Neural crest cell (in vitro differentiated cells): ENCODE measurements at places on chromosomes 7 and 10. TPM values are rescaled to one million over a fixed set of nuclear protein-coding genes. Genes with fewer than 3 reads are reported as not detected.

Gene MICU1
- 34.1 and 36.9 TPM in 2 replicates for total RNA-seq

Gene SSC4D
- 1.0 and 1.1 TPM in 2 replicates for total RNA-seq

Gene ITPRID1
- not detected in 2 replicates for total RNA-seq

Gene OPN1SW
- not detected in 2 replicates for total RNA-seq

Gene DOCK1
- total RNA-seq: 55.8 and 62.9 TPM in 2 replicates

Gene ATG9B
- total RNA-seq: 8.0 and 9.2 TPM in 2 replicates

Gene EVX1
- total RNA-seq: 0.79 and 0.80 TPM in 2 replicates

Gene CAMK1D
- total RNA-seq: 6.4 and 6.5 TPM in 2 replicates

Gene SNX13
- 35.4 and 35.6 TPM in 2 replicates for total RNA-seq

Gene DNMBP
- total RNA-seq: 17.8 and 18.3 TPM in 2 replicates

Gene CPEB3
- total RNA-seq: 1.4 and 1.6 TPM in 2 replicates

Gene HTR5A
- total RNA-seq: not detected in 2 replicates

Gene ATOH7
- 0.20 and 0.84 TPM in 2 replicates for total RNA-seq

GRCh38 chr7:140526214-140526613 lies 46.9 kb upstream of the MKRN1 start:
- peaks cover 18% of the 10 kb centered on the region for H3K4me1 ChIP-seq
- no peak overlapping the region for H3K4me3 ChIP-seq
- H3K27ac ChIP-seq: peak overlapping the region; percentile 78
- DNase-seq: no peak
- no peaks in the 10 kb centered on the region for H3K27me3 ChIP-seq
- H3K36me3 ChIP-seq: peaks cover 3% of the 10 kb centered on the region

- no peaks in the 10 kb centered on the region for H3K27me3 ChIP-seq
- H3K27ac ChIP-seq: peak overlapping the region; percentile 100
- H3K36me3 ChIP-seq: peaks cover 3% of the 10 kb centered on the region
- peaks cover 44% of the 10 kb centered on the region for H3K4me1 ChIP-seq
Observed at GRCh38 chr7:23530405-23530804, 1.4 kb downstream of the TRA2A start.

- no peak for DNase-seq
- no peak overlapping the region for H3K4me3 ChIP-seq
- H3K27me3 ChIP-seq: no peaks in the 10 kb centered on the region
- H3K4me1 ChIP-seq: peaks cover 59% of the 10 kb centered on the region
- peak overlapping the region; percentile 45 for H3K27ac ChIP-seq
- H3K36me3 ChIP-seq: no peaks in the 10 kb centered on the region
Observed at GRCh38 chr10:71339796-71340589, 20.9 kb downstream of the SLC29A3 start.

GRCh38 chr10:70475661-70476060 lies 2.9 kb upstream of the PALD1 start:
- peak overlapping the region; percentile 62 for H3K4me3 ChIP-seq
- peaks cover 19% of the 10 kb centered on the region for H3K27me3 ChIP-seq
- H3K4me1 ChIP-seq: peaks cover 17% of the 10 kb centered on the region
- no peak overlapping the region for H3K27ac ChIP-seq
- no peak for DNase-seq

GRCh38 chr10:113381981-113382509 lies 170.8 kb upstream of the HABP2 start:
- peaks cover 19% of the 10 kb centered on the region for H3K4me1 ChIP-seq
- no peak for DNase-seq
- no peaks in the 10 kb centered on the region for H3K36me3 ChIP-seq
- H3K4me3 ChIP-seq: no peak overlapping the region

- H3K4me3 ChIP-seq: no peak overlapping the region
- H3K27ac ChIP-seq: no peak overlapping the region
- H3K27me3 ChIP-seq: peaks cover 80% of the 10 kb centered on the region
Observed at GRCh38 chr7:101299511-101300464, 21.8 kb downstream of the IFT22 start.

DNA sequence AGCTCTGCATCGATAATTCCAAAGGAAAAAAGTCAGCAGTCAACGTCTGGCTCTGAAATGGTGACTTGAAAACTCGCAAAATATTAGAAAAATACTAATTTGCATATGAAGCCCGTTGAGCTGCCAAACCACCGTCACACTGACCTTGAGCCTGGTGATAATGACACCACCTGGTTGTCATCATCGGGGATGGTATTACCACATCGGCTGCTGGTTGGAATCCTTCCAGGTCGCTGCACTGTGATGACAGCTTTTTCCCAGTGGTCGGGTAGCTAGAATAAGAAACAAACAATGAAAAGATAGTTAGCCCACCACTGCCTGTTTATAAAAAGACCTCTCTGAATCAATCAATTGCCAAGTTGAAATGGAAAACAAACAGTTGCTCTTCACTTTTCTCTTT lies 41.6 kb downstream of the LAMB1 start:
- peaks cover 28% of the 10 kb centered on the region for H3K36me3 ChIP-seq
- peak overlapping the region; percentile 77 for H3K27ac ChIP-seq
- no peaks in the 10 kb centered on the region for H3K27me3 ChIP-seq
- no peak overlapping the region for H3K4me3 ChIP-seq
- H3K4me1 ChIP-seq: peaks cover 5% of the 10 kb centered on the region

GRCh38 chr10:44647877-44648542 lies 263.1 kb upstream of the CXCL12 start:
- no peaks in the 10 kb centered on the region for H3K27me3 ChIP-seq
- no peak for DNase-seq
- no peaks in the 10 kb centered on the region for H3K4me1 ChIP-seq
- no peak overlapping the region for H3K4me3 ChIP-seq

DNA sequence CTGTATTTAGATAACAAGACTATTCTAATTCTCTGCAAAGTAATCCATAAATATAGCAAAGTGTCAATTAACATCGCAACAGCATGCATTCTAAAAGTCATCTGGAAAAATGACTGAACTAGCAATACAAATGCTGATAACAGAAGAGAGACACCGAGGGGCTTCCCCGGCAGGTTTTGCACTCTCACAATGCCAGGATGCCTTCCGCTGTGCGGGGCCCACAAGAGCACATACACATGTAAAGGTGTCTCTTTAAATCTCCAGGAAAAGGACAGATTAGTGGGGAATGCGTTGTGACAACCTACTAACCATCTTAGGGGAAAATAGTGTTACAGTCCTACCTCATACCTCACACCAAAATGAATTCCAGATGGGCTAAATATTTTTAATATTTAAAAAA lies 86.9 kb downstream of the CXCL12 start:
- H3K4me1 ChIP-seq: peaks cover 8% of the 10 kb centered on the region
- H3K27me3 ChIP-seq: peaks cover 2% of the 10 kb centered on the region
- H3K4me3 ChIP-seq: no peak overlapping the region

DNA sequence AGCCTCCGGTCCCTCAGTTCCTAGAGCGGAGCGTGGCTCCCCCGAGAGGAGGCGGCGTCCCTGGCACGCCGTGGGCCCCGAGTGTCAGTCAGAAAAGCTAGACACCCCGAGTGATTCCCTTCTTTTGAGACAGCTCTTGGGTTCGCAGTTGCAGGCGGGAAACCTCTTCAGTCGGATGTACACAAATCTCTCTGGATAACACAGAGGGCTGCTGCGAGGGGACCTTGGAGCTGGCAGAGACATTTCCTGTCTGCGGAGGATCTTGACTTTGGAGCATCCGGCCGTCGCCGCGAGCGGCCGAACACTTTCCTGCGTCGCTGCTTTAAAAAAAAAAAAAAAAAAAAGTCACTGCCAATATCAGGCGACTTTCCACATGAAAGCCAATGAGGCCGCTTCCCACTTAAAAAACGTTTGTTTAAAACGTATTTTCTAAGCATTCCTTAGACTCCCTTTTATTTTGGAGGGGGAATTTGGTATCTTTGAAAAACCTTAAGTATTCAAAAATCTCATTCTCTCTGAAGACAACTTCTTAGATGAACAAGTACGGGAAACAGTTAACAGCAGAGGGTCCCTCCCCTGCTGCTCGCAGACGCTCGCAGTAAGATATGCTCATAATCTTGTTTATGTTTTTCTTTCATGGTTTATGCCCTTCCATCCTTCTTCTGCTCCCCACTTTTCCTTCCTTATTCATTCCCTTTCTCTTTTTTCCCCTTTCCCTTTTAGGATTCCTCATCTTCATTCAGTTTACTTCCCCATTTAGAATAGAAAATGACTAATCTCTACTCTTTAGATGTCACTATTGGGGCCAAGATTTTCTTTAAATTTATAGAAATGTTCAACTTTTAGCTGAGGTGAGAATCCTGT lies 10.0 kb downstream of the HHEX start:
- H3K27me3 ChIP-seq: peaks cover 94% of the 10 kb centered on the region
- DNase-seq: peak; percentile 46
- H3K4me1 ChIP-seq: peaks cover 13% of the 10 kb centered on the region
- H3K4me3 ChIP-seq: peak overlapping the region; percentile 76
- no peaks in the 10 kb centered on the region for H3K36me3 ChIP-seq

GRCh38 chr7:95636140-95636940 lies 40.0 kb upstream of the PDK4 start:
- no peak overlapping the region for H3K27ac ChIP-seq
- peak overlapping the region; percentile 32 for H3K4me3 ChIP-seq
- H3K36me3 ChIP-seq: no peaks in the 10 kb centered on the region

DNA sequence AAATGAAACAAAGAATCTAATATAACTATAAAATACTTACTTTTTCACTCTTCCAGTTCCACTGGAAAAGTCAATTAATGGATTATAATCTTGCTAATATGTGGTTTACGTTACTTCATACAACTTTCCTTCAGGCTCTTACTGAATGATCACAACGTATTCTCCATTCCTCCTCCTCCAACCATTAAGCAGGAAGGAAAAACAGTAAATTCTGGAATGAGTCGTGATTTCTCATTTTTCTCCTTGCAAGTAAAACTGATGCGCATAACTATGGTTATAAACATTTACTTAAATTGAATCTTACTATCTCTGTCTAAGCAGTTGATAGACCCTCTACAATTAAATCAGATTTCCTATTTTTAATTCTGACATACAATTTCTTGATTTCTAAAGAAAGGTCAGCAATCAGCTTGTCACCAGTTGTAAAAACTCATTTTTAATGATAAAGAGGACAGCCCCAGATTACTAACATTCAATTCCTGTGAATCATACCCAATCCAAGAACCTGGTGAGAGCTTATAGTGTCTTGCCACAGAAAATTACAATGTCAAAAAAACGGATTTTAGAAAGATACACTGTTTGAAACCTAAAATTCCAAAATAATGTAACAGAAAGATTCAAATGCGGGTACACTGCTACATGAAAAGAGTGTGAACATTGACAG lies 64.3 kb downstream of the EZH2 start:
- H3K4me3 ChIP-seq: no peak overlapping the region
- no peak overlapping the region for H3K27ac ChIP-seq
- DNase-seq: no peak

DNA sequence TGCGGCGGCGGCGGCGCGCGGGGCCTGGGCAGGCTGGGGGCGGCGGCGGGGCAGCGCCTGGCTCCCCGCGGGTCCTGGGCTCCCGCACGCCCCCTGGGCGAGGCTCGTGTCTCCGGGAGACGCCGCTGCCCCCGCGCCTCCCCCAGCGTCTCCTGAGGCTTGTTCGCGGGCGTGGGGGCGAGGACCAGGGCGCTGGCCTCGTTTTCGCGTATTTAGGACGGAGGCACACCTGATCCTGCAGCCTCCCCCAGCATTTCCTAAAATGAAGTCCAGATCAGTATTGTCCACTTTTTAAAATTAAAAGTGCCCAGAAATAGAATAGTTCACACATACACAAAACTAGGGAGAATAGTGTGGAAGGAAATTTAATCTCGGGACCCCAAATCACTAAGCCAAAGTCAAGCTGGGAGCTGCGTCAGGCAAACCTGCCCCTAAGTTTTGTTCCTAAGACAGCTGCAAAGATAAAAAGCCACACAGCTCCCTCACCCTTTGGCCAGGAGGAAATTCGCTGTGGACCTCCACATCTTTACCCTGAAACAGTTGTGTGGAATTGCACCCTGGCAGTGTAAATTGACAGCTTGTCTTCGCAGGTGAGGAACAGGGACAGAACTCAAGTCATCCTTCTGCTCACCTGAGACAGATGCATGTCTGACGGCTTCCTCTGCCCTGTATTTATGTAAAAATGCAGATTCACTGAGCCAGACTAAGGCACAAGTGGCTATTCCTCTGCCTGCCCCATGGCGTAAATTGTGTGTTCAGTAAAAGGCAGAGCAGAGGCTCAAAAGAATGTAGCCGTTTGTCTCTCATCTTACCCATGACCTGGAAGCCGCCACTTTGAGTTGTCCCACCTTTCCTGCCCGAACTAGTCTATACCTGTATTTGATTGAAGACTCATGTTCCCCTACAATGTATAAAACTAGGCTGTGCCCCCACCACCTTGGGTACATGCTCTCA lies 740 bp downstream of the GALNT11 start:
- peaks cover 18% of the 10 kb centered on the region for H3K4me1 ChIP-seq
- peak overlapping the region; percentile 35 for H3K27ac ChIP-seq
- DNase-seq: no peak

GRCh38 chr10:70106958-70107791 lies 25.4 kb downstream of the AIFM2 start:
- no peak overlapping the region for H3K4me3 ChIP-seq
- H3K36me3 ChIP-seq: peaks cover 20% of the 10 kb centered on the region
- no peaks in the 10 kb centered on the region for H3K27me3 ChIP-seq
- H3K27ac ChIP-seq: peak overlapping the region; percentile 87
- peaks cover 19% of the 10 kb centered on the region for H3K4me1 ChIP-seq
- peak; percentile 59 for DNase-seq

GRCh38 chr10:19745672-19746071 lies 70.6 kb upstream of the PLXDC2 start:
- DNase-seq: no peak
- no peak overlapping the region for H3K4me3 ChIP-seq
- H3K27me3 ChIP-seq: no peaks in the 10 kb centered on the region

- H3K4me3 ChIP-seq: no peak overlapping the region
- H3K27ac ChIP-seq: no peak overlapping the region
- no peaks in the 10 kb centered on the region for H3K36me3 ChIP-seq
- no peaks in the 10 kb centered on the region for H3K4me1 ChIP-seq
- H3K27me3 ChIP-seq: peaks cover 27% of the 10 kb centered on the region
Observed at GRCh38 chr10:8129438-8129837, 75.0 kb downstream of the GATA3 start.

GRCh38 chr10:74227697-74228424 lies 76.8 kb downstream of the ADK start:
- no peak for DNase-seq
- H3K27ac ChIP-seq: no peak overlapping the region
- no peaks in the 10 kb centered on the region for H3K27me3 ChIP-seq
- H3K4me1 ChIP-seq: no peaks in the 10 kb centered on the region
- H3K36me3 ChIP-seq: no peaks in the 10 kb centered on the region
- H3K4me3 ChIP-seq: no peak overlapping the region

DNA sequence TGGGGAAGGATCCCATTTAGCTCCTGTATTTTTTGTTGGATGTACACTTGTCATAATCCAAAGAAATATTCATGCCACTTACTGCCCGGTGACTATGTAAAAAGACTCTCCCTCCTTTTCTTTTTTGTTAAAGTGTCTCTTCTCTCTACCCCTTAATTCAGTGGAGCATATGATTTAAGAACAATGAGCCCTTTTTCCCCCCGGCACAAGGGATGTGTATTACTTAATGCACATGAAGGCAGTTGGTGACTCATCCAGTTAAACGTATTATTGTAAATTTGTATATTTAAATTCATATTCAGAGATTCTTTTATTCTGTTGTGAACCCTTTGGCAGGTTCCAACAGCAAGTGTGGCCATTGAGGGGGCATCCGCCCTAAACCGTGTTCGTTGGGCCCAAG lies 241.9 kb downstream of the SLC25A13 start:
- no peak overlapping the region for H3K4me3 ChIP-seq
- no peak overlapping the region for H3K27ac ChIP-seq
- H3K4me1 ChIP-seq: peaks cover 7% of the 10 kb centered on the region
- no peaks in the 10 kb centered on the region for H3K36me3 ChIP-seq

GRCh38 chr7:158957510-158957906 lies 101.2 kb downstream of the DYNC2I1 start:
- H3K27me3 ChIP-seq: no peaks in the 10 kb centered on the region
- H3K4me1 ChIP-seq: no peaks in the 10 kb centered on the region
- H3K27ac ChIP-seq: no peak overlapping the region
- H3K36me3 ChIP-seq: no peaks in the 10 kb centered on the region
- H3K4me3 ChIP-seq: no peak overlapping the region

GRCh38 chr10:63515002-63515763 lies 6.0 kb upstream of the REEP3 start:
- peak overlapping the region; percentile 47 for H3K4me3 ChIP-seq
- peaks cover 34% of the 10 kb centered on the region for H3K4me1 ChIP-seq
- H3K27ac ChIP-seq: no peak overlapping the region
- H3K27me3 ChIP-seq: no peaks in the 10 kb centered on the region
- peaks cover 47% of the 10 kb centered on the region for H3K36me3 ChIP-seq
